Activated CD4-positive, alpha-beta T cell treated with anti-CD3 and anti-CD28 coated beads, Interleukin-2, amount 10 ng/mL, durations not matched to agents 7 days and 5 days (primary cell): ENCODE measurements at places on chromosomes 4 and X. TPM values are rescaled to one million over a fixed set of nuclear protein-coding genes. Genes with fewer than 3 reads are reported as not detected.

CD40LG gene
- total RNA-seq = 114 TPM

HTT-AS gene
- not detected for total RNA-seq

STATH gene
- not detected for total RNA-seq

HEPH gene
- not detected for total RNA-seq

HSFX3 gene
- not detected for total RNA-seq

NEIL3 gene
- 34.6 TPM for total RNA-seq

SPIN4 gene
- total RNA-seq = 8.6 TPM

PALLD gene
- total RNA-seq = 2.8 TPM

DNA sequence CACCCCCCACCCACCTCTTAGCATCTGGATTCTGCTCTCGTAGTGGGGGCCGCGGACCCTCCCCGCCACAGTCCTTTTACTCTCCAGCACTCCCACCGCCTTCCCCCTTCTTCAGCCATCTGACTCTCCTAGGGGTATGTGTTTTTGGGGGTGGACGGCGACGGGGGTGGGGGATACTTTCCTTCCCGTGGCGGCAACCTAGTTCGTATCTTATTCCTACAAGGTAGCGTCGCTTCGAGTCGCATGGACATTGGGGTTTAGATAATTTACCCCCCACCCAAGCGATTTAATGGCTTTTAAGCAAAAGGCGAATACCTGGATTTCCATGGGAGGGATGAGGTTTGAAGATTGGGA lies 1.3 kb upstream of the BCORL1 start:
- H3K27me3 ChIP-seq = peaks cover 17% of the 10 kb centered on the region
- H3K36me3 ChIP-seq = no peaks in the 10 kb centered on the region
- H3K27ac ChIP-seq = no peak overlapping the region

GRCh38 chrX:1164322-1165288 lies 47.8 kb downstream of the CRLF2 start:
- H3K36me3 ChIP-seq = no peaks in the 10 kb centered on the region
- H3K4me1 ChIP-seq = peaks cover 16% of the 10 kb centered on the region
- H3K4me3 ChIP-seq = no peak overlapping the region
- H3K27me3 ChIP-seq = no peaks in the 10 kb centered on the region

DNA sequence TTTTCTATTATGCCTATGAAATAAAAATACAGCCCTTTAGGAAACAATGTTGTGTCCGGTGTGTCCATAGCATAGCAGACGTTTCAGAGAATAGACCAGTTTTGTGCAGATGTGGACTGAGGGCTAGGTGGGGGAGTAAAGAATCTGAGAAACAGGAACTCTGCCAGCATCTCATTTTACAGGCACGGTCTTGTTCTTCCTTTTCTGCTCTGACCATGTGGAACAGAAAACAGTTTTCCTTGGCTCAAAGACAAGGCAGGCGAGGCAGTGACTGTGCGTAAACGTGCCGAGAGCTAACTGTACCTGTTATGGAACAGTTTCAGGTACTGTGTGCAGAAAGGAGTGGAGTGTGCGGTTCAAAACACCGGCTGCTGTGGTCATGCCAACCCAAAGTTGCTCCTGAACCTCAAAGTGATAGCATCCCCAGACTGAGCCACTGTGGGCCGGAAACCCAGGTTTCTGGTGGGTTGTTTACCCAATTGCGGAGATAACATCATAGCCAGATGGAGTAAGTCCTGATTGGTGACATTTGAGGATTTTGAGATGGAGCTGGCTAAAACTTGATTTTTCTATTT lies 20.2 kb downstream of the CNGA2 start:
- H3K4me1 ChIP-seq = no peaks in the 10 kb centered on the region
- H3K4me3 ChIP-seq = no peak overlapping the region
- no peaks in the 10 kb centered on the region for H3K36me3 ChIP-seq
- H3K27ac ChIP-seq = no peak overlapping the region

- no peaks in the 10 kb centered on the region for H3K4me1 ChIP-seq
- H3K4me3 ChIP-seq = no peak overlapping the region
- H3K27ac ChIP-seq = no peak overlapping the region
- H3K36me3 ChIP-seq = no peaks in the 10 kb centered on the region
These were observed 95.2 kb upstream of the LNX1 start for GRCh38 chr4:53686521-53686920.

DNA sequence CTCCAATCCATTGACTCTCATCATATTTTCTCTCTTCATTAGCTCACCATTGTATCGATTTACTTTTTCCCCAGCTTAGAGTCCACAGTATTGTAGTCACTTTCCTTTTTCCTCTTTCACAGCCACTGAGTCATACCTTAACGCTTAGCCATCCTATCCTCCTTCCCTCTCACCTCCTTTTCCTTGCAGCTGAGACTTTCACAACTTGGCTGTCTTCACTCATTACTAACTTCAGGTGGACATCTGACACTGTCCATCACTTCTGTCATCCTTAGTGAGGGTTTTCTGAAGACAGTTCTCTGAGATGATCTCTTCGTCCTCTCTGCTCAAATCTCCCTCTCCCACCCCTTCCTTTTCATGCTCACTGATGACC lies 70.5 kb upstream of the ESX1 start:
- H3K36me3 ChIP-seq = no peaks in the 10 kb centered on the region
- no peaks in the 10 kb centered on the region for H3K4me1 ChIP-seq
- no peaks in the 10 kb centered on the region for H3K27me3 ChIP-seq
- DNase-seq = no peak

GRCh38 chrX:140975472-140975871 lies 26.9 kb upstream of the SPANXB1 start:
- no peaks in the 10 kb centered on the region for H3K36me3 ChIP-seq
- no peaks in the 10 kb centered on the region for H3K4me1 ChIP-seq
- no peak overlapping the region for H3K27ac ChIP-seq
- no peak overlapping the region for H3K4me3 ChIP-seq
- H3K27me3 ChIP-seq = no peaks in the 10 kb centered on the region
- no peak for DNase-seq

DNA sequence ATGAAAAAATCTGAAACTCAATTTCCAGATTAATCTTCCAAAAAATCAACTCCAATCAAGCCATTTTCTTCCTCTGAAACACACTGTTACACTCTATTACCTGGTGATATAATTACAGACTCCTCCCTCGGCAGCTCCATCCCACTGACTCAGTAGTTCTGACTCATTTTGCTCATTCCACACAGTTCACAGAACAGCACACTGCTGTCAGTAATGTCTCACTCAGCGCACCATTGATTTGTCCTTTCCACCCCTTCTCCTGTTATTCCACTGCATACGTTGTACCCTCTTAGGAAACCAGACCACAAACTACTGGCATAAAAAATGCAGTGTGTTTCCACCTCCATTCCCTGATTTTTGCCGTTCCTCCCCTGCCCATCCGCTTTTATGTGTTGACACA lies 212.7 kb downstream of the SLIT2 start:
- H3K36me3 ChIP-seq = no peaks in the 10 kb centered on the region
- H3K27me3 ChIP-seq = no peaks in the 10 kb centered on the region
- no peak overlapping the region for H3K4me3 ChIP-seq
- no peaks in the 10 kb centered on the region for H3K4me1 ChIP-seq

DNA sequence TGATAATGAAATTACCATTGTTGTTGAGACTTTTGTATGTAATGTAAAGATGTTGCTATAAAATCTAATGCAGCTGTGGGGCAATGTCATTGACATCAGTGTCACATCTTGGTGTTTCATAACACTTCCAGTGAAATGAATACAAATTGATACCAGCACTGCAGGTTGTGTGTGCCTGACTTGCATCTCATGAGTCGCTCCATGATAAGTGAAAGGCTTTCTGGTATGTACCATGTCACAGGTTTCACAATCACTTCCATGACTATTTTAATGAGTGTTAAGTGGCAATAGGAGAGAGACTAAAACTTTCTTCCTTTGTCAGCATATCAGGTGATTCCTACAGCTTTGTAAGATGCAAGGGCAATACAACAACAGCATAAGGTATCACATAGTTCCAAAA lies 94.4 kb downstream of the ABCB7 start:
- H3K36me3 ChIP-seq = peaks cover 11% of the 10 kb centered on the region
- peaks cover 2% of the 10 kb centered on the region for H3K4me1 ChIP-seq

- H3K27me3 ChIP-seq = no peaks in the 10 kb centered on the region
- peak within 1 kb of the TSS; percentile 74 for H3K4me3 ChIP-seq
- H3K36me3 ChIP-seq = peaks cover 2% of the 10 kb centered on the region
- H3K4me1 ChIP-seq = peaks cover 61% of the 10 kb centered on the region
- H3K27ac ChIP-seq = peak within 1 kb of the TSS; percentile 87
- DNase-seq = peak; percentile 46
These were observed at the start of gene IL2 for GRCh38 chr4:122456231-122457116. Gene IL2, minus strand, starts transcription at chr4:122456725. Its CDS starts 285 bp downstream, at chr4:122456440.

- H3K27me3 ChIP-seq = no peaks in the 10 kb centered on the region
- H3K4me3 ChIP-seq = peak overlapping the region; percentile 62
- peak overlapping the region; percentile 89 for H3K27ac ChIP-seq
- H3K36me3 ChIP-seq = no peaks in the 10 kb centered on the region
- peaks cover 36% of the 10 kb centered on the region for H3K4me1 ChIP-seq
These were observed 8.8 kb upstream of the MGST2 start for GRCh38 chr4:139656614-139657486.

- H3K27me3 ChIP-seq = no peaks in the 10 kb centered on the region
- DNase-seq = no peak
- no peak overlapping the region for H3K4me3 ChIP-seq
- H3K27ac ChIP-seq = no peak overlapping the region
These were observed 19.7 kb upstream of the CRMP1 start for GRCh38 chr4:5912614-5913019.

DNA sequence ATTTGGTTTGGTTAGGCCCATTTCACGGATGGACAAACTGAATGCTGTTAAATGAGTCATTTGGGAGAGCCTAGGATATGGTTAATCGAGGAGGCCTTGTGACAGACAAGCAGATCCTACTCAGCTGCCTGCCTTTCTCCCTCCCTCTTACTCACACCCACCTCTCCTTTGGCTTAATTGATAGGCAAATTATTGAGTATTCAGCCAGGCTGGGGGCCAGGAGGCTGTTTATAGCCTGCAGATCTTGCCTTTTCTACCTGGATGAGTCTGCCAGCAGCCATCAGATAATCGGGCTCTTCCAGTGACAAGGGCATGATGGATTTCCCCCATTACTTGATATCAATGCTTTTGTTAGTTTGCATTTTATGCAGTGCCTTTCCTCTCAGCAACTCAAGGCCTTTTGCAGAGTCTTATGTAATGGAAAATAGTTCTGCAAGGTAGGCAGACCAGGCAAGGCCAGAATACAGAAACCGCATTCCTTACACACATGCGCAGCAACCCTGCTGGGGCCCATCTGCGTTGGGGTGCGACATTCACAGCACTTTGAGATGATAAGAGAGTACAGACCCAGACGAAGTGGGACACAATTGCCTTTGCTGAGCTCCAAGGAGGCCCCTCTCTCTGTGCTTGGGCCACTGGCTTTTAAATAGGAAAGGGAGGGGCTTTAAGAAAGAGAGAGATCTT lies 96.2 kb upstream of the ATP6AP2 start:
- H3K4me3 ChIP-seq = no peak overlapping the region
- H3K27me3 ChIP-seq = no peaks in the 10 kb centered on the region
- peaks cover 28% of the 10 kb centered on the region for H3K4me1 ChIP-seq
- H3K36me3 ChIP-seq = peaks cover 2% of the 10 kb centered on the region
- H3K27ac ChIP-seq = no peak overlapping the region

GRCh38 chr4:2063557-2064275 lies 4.6 kb downstream of the NAT8L start:
- no peaks in the 10 kb centered on the region for H3K4me1 ChIP-seq
- DNase-seq = no peak
- H3K27ac ChIP-seq = no peak overlapping the region
- H3K27me3 ChIP-seq = peaks cover 5% of the 10 kb centered on the region

- H3K4me3 ChIP-seq = no peak overlapping the region
- DNase-seq = no peak
- H3K27me3 ChIP-seq = peaks cover 7% of the 10 kb centered on the region
- no peak overlapping the region for H3K27ac ChIP-seq
- no peaks in the 10 kb centered on the region for H3K4me1 ChIP-seq
- no peaks in the 10 kb centered on the region for H3K36me3 ChIP-seq
These were observed 80.5 kb upstream of the LNX1 start for GRCh38 chr4:53671757-53672156.

GRCh38 chr4:187268940-187269339 lies 545.3 kb upstream of the FAT1 start:
- no peak overlapping the region for H3K4me3 ChIP-seq
- no peaks in the 10 kb centered on the region for H3K36me3 ChIP-seq
- H3K4me1 ChIP-seq = no peaks in the 10 kb centered on the region
- DNase-seq = no peak
- H3K27me3 ChIP-seq = no peaks in the 10 kb centered on the region

DNA sequence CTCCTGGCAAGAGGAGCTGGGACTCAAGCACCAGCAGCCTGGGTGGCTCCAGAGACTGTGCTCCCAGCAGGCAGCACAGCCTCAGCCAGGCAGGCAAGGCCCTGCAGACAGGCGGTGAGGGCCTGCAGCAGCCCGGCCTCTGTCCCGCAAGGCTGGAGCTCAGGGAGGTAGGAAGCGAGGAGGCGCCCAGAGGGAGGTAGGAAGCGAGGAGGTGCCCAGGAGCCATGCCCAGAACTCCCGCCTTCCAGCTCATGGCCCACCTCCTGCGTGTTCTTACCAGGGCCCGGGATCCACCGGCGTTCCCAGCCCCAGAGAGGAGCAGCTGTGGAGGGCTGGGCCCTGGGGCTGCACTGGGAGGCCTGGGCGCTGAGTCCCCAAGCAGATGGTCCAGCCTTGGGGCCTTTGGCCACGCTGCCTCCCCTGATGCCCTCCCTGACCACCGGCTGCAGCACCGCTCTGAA lies 133.1 kb downstream of the HMX1 start:
- H3K4me3 ChIP-seq = no peak overlapping the region
- no peak overlapping the region for H3K27ac ChIP-seq
- no peaks in the 10 kb centered on the region for H3K36me3 ChIP-seq

- H3K27me3 ChIP-seq = no peaks in the 10 kb centered on the region
- H3K36me3 ChIP-seq = peaks cover 67% of the 10 kb centered on the region
- DNase-seq = no peak
- no peak overlapping the region for H3K4me3 ChIP-seq
- H3K4me1 ChIP-seq = peaks cover 13% of the 10 kb centered on the region
These were observed 47.5 kb downstream of the PPA2 start for GRCh38 chr4:105426187-105426897.

- H3K36me3 ChIP-seq = no peaks in the 10 kb centered on the region
- no peak overlapping the region for H3K27ac ChIP-seq
- H3K4me1 ChIP-seq = no peaks in the 10 kb centered on the region
- DNase-seq = no peak
These were observed 123.5 kb upstream of the WDR1 start for GRCh38 chr4:10239982-10240654.

DNA sequence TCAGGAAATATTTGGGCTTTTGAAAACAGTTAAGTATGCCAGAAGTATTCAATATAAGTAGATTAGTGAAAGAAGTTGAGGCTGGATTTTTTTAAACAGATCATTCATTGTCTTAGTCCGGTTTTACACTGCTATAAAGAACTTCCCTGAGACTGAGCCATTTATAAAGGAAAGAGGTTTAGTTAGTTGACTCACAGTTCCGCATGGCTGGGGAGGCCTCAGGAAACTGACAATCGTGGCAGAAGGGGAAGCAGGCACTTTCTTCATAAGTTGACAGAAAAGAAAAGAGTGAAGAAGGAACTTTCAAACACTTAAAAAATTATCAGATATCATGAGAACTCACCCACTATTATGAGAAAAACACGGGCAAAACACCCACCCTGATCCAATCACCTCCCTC lies 31.1 kb upstream of the CYLC1 start:
- no peak overlapping the region for H3K4me3 ChIP-seq
- no peaks in the 10 kb centered on the region for H3K4me1 ChIP-seq
- no peak overlapping the region for H3K27ac ChIP-seq
- no peaks in the 10 kb centered on the region for H3K36me3 ChIP-seq
- H3K27me3 ChIP-seq = no peaks in the 10 kb centered on the region
- no peak for DNase-seq
